Inflammatory macrophage treated with lipopolysaccharide for 4 hours (primary cell): ENCODE measurements at places on chromosomes 16 and 17.
A peak's percentile ranks its signal among the peaks of the same experiment; 100 is the strongest.

DNA sequence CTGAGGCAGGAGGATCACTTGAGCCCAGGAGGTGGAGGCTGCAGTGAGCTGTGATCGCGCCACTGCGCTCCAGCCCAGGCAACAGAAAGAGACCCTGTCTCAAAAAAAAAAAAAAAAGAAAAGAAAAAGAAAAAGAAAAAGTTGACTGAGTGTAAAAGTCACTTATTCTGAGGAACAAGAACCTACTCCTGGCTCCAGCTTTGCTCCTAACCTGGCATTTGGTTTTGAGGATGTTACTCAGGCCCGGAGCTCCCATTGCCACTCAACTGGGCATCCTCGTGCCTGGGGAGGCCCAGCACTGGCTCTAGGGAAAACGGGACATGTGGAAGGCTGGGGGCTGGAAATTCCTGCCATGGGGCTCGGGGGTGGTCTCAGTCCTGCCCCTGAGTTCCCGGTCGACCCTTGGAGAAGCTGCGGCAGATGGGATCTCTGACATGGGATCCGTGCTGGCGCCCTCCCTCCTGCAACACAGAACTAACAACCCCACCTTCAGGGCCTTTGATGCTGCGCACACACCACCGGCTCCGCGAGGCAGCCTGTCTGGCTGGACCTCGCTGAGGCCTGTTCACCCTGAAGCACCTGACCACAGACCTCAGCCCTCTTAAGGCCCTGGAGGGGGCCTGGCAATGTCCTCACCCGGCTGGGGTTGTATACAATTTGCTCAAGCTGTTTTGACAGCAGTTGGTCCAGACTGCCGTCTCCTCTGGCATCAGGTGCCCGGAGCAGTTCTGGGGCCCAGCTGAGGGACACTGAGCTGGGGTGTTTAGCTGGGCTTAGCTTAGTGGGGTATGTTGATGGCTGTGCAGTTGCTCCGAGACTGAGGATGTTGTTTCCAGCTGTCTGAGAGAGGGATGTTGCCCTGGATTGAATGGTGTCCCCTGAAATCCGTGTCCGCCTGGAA lies 12.3 kb downstream of the CD7 start:
- DNase-seq: no peak

DNA sequence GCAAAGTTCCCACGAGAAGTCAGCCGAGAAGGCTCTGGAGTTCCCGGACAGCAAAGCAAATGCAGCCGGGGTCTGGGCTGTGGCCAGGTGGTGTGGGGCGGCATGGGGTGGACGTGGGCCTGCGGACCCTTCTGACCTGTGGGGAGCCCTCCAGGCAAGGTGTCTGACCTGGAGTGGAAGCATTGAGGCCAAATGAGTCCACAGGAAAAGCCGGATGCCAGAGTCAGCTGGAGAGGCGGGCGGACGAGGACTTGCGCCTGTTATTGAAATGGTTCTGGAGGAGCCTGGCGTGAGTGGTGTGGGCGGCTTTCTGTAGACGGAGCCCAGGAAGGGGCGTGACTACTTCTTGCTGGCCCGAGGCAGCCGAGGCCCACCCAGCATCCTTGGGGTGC lies 50.5 kb upstream of the ZNF750 start:
- no peak for DNase-seq

GRCh38 chr17:30278032-30278431 lies 13.7 kb downstream of the BLMH start:
- no peak for DNase-seq

GRCh38 chr17:32699247-32699646 lies 177.7 kb downstream of the MYO1D start:
- DNase-seq: no peak

DNA sequence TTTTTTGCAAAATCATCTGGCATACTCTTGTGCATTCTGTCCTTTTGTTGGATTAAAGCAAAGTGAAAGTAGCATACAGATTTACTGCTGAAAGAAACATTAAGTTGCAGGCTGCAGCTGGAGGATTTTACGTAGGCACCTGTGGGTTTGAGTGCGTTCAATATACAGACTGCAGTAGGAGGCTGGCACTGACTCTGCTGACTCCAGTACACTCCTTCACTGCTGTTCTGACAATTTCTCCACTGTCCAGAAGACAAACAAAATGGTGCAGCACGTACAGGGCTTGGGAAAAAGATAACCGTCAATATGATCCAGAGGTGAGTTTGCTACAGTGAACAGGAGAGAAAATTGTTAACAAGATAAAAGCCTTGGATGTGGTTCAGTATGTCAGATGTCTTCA lies 73.3 kb downstream of the TANC2 start:
- no peak for DNase-seq

GRCh38 chr17:38595892-38596291 lies 9.9 kb downstream of the SRCIN1 start:
- no peak for DNase-seq

DNA sequence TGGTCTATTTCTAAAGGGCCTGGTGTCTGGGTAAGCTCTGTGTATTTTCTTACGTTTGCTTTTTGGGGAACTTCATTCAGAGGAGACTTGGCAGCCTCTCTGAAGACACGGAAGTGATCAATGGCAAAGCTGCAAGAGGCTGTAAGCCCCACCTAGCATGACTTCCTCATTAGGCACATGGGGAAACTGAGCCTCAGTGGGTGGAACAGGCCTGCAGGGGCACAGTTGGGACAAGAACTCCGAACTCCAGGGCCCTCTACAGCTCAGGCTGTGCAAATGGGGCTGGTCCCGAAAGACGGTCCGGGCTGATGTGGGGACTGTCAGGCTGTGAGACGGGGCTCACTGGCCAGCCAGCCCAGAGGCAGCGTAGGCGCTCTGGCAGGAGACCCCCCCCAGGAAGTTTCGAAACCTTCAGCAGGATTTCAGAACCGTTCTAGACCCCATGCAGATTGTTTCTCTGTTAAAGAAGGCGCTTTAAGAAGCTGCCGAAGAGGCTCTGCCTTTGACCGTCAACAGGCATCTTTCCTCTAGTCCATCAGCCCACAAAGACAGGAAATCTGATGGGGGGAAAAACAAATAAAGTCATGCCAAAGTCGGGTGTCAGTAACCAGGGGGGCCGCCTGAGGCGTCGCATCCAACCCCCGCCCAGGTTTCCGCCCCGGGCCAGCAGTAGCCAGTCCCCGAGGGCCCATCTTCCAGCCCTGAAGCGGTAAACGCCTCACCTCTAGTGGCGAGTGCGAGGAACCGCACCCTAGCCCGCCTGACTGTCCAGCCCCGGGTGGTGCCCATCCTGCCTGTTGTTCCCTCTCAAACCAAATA lies 79.8 kb upstream of the TBC1D3K start:
- DNase-seq: peak; percentile 80

GRCh38 chr17:38719943-38720641 lies 10.0 kb upstream of the CISD3 start:
- DNase-seq: no peak

GRCh38 chr17:17466511-17466910 lies 10.3 kb upstream of the MED9 start:
- DNase-seq: no peak

DNA sequence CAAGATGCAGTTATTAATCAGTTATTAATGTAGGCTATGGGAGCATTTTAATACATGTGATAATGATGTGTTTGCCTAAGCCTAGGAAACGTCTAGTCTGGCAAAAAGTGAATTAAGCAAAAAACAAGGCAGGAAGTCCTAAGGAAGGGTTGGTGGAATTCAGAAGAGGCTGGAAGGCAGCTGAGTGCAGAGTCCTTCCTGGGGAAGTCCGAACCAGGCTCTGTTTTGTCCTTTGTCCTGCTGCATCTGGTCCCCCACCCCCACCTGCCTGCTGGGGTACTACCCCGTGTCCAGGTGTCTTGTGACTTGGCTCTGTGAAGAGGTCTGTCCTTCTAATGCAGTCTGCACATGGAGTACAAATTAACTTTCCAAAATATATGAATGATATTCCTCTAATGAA lies 1.5 kb upstream of the MYH10 start:
- DNase-seq: no peak

GRCh38 chr17:82867763-82868325 lies 28.0 kb upstream of the ZNF750 start:
- no peak for DNase-seq

DNA sequence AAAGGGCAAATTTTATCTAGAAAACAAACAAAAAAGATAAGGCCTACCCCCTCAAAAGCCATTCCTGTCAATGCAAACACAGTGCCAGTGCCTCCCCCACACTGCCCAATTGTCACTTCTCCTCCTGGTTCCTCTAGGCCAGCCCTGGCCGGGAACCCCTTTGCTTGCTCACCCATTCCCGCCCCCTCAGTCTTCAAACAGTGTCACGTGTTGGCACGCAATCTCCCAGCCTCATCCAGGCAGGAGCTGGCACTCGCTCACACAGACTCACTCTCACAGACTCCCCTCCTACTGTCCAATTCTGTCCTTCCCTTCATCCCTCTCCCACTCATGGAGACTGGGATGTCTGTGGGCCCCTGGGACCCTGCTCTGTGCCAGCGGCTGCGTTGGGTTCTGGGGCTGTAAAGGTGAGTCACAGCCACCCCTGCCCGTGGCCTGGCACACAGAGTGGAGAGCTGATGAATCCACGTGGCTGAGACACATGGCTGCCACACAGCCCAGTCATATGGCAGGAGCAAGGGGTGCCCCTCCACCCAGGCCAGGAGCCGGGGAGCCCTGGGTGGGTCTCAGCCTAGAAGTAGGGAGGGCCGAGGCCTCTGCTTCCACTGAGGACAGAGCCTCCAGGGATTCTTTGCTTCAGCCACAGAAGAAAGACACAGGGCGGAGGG lies 54.8 kb downstream of the VAC14 start:
- peak; percentile 87 for DNase-seq

DNA sequence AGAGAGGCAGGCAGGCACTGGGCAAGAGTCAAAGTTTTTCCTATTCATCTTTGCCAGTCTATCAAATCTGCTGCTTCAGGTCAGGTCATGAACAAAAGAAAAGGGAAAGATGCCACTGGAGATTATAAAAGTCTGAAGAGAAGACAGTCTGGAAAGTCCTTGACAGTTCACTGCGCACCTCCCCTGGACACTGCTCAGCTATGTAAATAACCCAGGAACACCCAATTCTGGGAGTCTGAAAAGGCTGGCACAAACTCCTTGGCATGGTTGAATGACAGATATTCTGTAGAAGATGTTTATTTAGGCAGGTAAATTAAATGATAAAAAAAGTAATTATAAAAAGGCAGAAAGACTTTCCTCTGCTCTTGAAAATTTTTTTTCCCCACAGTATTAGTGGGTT lies 5.2 kb upstream of the CORO6 start:
- DNase-seq: no peak
